Activated CD8-positive, alpha-beta T cell treated with anti-CD3 and anti-CD28 coated beads, Interleukin-2, amount 10 ng/mL, durations not matched to agents 7 days and 5 days (primary cell): ENCODE measurements at places on chromosomes 12 and 14. TPM values are rescaled to one million over a fixed set of nuclear protein-coding genes. Genes with fewer than 3 reads are reported as not detected.

GRCh38 chr12:13365748-13366366 is 169.3 kb downstream of the EMP1 start:
- H3K27ac ChIP-seq: no peak overlapping the region
- H3K27me3 ChIP-seq: peaks cover 6% of the 10 kb centered on the region
- no peaks in the 10 kb centered on the region for H3K4me1 ChIP-seq
- no peak overlapping the region for H3K4me3 ChIP-seq
- no peaks in the 10 kb centered on the region for H3K36me3 ChIP-seq
- no peak for DNase-seq

The ADCY4 gene
- total RNA-seq: 4.7 TPM

DNA sequence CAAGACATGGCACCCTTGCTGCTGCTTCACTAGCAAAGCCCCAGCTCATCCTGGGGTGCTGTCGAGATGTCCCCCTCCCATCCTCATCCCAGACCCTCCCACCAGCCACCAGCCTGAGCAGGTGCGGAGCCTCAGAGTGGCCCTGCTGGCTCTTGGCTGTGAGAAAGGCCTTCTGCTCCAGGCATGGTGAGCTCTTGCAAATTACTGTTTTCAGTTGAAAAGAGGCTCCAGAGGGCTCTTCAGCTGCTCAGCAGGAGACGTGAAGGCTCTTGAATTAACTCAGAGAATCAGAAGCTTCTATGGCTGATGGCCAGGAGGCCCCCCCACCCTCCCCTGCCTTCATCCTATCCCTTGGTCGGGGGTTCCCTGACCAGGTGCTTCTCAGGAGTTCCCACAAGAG is 44.1 kb downstream of the WSCD2 start:
- peaks cover 15% of the 10 kb centered on the region for H3K27me3 ChIP-seq
- H3K27ac ChIP-seq: no peak overlapping the region
- no peak for DNase-seq
- H3K36me3 ChIP-seq: no peaks in the 10 kb centered on the region
- H3K4me1 ChIP-seq: no peaks in the 10 kb centered on the region

DNA sequence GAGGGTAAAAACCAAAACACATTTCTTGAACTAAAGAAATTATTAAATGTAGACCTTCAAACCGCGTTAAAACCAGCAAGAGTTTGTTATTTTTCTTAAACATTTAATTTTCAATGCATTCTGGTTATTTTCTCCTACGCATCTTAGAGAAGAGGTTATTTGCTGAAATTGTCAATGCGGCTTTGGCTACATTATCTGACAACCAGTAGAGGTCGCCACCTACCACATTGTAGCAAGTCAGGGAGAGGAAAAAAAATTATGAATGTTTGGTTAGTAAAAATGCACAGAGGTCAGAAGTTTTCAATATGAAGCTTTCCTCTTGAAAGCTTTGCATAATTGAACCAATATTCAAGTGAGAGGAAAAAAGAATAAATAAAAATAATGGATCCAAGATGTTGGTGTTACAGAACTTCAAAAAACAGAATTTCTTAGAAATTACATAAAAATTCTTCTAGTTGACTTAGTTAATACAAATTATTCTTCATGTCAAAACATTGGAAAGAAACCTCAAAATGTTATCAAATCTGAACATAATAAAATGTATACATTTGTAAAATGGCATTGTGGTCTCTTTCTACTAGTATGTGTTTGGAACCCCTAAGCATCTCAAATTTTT is 159.4 kb upstream of the TMTC2 start:
- DNase-seq: peak; percentile 33
- no peaks in the 10 kb centered on the region for H3K4me1 ChIP-seq

DNA sequence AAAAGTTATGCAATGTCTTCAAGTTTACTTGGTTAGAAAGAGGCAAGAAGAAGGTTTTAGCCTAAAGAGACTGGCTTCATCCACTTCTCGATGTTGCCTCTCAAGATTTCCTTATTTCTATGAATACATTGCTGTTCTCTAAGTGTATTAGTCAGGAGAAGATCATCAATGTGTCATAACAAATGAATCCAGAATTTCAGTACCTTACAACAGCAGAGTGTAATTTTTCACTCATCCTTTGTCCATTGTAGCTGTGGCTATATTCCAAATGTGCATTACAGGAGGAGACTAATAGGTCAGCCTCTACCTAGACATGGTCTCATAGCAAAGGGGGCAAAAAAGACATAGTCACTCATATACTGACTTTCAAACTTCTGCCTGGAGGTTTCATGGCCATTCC is 579.1 kb downstream of the PRKD1 start:
- H3K4me3 ChIP-seq: no peak overlapping the region
- DNase-seq: no peak
- no peaks in the 10 kb centered on the region for H3K4me1 ChIP-seq
- no peaks in the 10 kb centered on the region for H3K27me3 ChIP-seq
- no peaks in the 10 kb centered on the region for H3K36me3 ChIP-seq

DNA sequence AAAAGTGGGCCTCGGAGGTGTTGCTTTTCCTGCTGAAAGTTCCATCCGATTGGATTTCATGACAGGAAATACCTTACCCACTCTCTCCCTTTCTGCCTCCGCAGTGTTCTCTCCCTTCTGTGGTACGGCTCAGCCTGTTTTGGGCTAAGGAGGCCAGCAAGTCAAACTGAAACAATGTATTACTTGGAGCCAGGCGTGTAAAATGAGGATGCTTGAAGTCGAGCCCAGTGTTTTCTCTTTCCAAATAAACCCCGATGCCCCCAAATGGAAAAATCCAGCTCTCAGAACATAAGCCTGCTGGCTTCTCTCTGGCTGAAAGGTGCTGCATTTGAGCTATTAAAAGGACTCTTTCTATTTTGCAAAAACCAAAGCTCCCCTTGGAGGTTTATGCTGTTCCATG is 124.7 kb downstream of the ZNF664 start:
- no peak overlapping the region for H3K27ac ChIP-seq
- no peaks in the 10 kb centered on the region for H3K36me3 ChIP-seq
- no peak overlapping the region for H3K4me3 ChIP-seq

GRCh38 chr14:97594306-97594705 is 797.1 kb downstream of the VRK1 start:
- no peak for DNase-seq
- H3K4me1 ChIP-seq: peaks cover 13% of the 10 kb centered on the region
- no peaks in the 10 kb centered on the region for H3K27me3 ChIP-seq
- H3K36me3 ChIP-seq: peaks cover 2% of the 10 kb centered on the region
- no peak overlapping the region for H3K4me3 ChIP-seq

The TAS2R31 gene
- 2.2 TPM for total RNA-seq

DNA sequence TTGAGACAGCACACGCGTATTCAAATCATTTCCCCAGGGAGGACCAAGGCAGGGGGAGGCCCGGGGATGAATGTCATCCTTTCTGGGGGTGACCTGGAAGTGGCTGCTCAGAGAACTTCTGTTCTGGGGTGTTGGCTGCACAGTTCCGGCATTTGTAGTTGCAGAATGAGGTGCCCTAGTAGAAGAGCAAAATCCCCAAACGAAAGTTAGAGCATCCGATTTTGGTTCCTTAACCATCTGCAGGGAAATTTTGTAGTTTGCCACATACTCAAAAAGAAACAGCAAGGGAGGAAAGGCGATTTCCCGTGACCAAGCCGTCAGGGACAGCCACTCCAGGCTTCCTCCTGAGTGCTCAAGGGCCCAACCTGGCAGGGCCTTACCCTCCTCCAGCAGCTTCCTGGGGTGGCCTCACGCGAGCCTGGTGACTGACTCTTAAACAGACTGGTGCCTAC is 13.0 kb upstream of the TRAF3 start:
- H3K27ac ChIP-seq: no peak overlapping the region
- no peak for DNase-seq
- H3K4me1 ChIP-seq: peaks cover 5% of the 10 kb centered on the region
- H3K4me3 ChIP-seq: no peak overlapping the region

DNA sequence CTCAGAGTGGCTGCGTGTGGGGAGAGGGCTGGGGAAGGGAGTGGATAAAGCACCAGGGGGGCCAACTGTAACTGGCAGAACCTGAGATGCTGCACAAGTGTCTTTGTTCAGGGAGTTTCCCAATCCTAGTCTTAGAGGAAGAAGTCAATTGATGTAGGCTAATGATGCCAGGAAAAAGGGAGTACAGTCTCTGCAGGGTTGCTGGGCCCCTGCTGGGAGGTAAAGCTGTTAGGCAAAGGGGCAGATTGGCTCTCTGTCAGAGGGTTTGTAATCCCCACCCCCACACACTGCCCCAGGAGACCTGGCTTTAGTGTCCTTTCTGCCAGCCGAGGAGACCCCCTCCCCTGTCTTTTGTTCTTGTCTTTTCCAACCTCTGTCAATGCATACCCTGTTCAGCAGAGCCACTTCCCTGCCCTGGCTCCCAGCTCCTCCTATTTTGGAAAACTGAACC is 178.4 kb downstream of the KCNA5 start:
- no peak overlapping the region for H3K27ac ChIP-seq
- DNase-seq: no peak
- H3K36me3 ChIP-seq: no peaks in the 10 kb centered on the region
- H3K27me3 ChIP-seq: no peaks in the 10 kb centered on the region
- H3K4me3 ChIP-seq: no peak overlapping the region
- peaks cover 9% of the 10 kb centered on the region for H3K4me1 ChIP-seq

DNA sequence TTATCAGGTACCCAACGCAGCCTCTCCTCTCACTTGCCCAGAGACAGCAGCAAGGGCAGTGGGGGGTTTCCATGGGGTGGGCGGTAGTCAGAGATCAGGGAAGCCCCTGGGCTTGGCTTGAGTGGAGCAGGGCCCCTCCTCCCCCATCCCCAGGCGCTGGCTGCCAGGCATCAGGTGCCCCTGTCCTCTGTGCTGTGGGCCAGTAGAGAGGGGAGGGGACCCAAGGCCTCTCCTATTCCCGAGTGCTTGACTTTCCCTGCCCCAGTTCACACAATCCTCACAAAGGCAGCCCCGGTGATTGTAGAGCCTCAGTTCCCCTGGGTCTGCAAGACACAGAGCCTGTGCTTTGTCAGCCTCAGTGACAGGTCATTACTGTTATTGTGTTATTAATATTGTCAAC is 57.7 kb downstream of the MVK start:
- no peaks in the 10 kb centered on the region for H3K36me3 ChIP-seq
- DNase-seq: no peak
- H3K4me3 ChIP-seq: no peak overlapping the region
- no peak overlapping the region for H3K27ac ChIP-seq
- H3K4me1 ChIP-seq: no peaks in the 10 kb centered on the region

The LHX5 gene
- not detected for total RNA-seq

DNA sequence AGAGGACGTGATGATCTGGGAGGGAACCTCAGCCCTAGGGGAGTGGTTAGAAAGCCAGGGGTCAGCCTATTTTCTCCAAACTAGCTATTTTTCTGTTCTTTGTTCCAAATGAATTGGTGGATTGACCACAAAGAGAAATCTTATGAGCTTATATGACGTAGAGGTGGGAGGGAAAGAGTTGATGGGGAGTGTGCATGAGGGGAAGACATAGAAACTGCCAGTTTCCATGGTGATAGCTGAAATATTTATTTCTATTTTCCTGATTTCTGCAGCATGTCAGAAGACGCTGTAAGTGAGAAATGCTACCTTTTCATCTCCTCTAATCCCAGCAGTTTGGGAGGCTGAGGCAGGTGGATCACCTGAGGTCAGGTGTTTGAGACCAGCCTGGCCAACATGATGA is 51.4 kb upstream of the CISTR start:
- no peaks in the 10 kb centered on the region for H3K4me1 ChIP-seq
- H3K4me3 ChIP-seq: no peak overlapping the region
- DNase-seq: no peak
- peaks cover 49% of the 10 kb centered on the region for H3K27me3 ChIP-seq
- H3K27ac ChIP-seq: no peak overlapping the region

- no peaks in the 10 kb centered on the region for H3K4me1 ChIP-seq
- H3K36me3 ChIP-seq: no peaks in the 10 kb centered on the region
- H3K27me3 ChIP-seq: no peaks in the 10 kb centered on the region
- H3K27ac ChIP-seq: no peak overlapping the region
- DNase-seq: no peak
These were observed 128.4 kb downstream of the TTC8 start for GRCh38 chr14:88952901-88953300.

The TMBIM6 gene
- 420 TPM for total RNA-seq

The PLA2G1B gene
- total RNA-seq: not detected

DNA sequence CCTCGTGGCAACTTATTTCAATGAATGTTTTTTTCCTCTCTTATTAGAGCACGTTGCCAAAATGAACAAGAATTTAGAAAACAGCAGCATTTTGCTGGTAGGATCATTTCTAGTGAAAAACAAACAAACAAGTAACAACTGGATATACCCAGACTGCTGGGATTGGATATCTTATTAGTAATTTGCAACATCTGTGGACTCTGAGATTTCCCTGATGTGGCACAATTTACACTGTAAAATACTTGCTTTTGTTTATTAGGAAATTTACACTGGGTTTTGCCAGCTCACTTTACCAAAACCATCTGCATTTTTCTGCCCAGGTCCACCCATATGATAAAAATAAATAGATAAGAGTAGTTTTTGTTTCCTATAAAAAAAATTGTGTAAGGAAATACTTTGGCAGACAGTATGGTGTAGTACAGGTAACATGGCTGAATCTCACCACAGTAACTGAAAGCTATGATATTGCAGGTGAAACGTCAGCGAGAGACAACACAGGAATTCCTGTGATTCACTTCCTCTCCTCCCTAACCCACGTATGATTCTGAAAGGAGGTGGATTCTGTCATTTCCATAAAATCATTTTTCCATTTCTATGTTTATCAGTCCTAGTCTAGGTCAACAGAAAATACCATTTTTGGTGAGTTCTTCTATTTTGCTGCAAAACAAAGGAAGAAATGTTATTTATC is 176.2 kb upstream of the NOVA1 start:
- no peaks in the 10 kb centered on the region for H3K36me3 ChIP-seq
- H3K27ac ChIP-seq: no peak overlapping the region
- H3K27me3 ChIP-seq: no peaks in the 10 kb centered on the region
- no peak overlapping the region for H3K4me3 ChIP-seq

DNA sequence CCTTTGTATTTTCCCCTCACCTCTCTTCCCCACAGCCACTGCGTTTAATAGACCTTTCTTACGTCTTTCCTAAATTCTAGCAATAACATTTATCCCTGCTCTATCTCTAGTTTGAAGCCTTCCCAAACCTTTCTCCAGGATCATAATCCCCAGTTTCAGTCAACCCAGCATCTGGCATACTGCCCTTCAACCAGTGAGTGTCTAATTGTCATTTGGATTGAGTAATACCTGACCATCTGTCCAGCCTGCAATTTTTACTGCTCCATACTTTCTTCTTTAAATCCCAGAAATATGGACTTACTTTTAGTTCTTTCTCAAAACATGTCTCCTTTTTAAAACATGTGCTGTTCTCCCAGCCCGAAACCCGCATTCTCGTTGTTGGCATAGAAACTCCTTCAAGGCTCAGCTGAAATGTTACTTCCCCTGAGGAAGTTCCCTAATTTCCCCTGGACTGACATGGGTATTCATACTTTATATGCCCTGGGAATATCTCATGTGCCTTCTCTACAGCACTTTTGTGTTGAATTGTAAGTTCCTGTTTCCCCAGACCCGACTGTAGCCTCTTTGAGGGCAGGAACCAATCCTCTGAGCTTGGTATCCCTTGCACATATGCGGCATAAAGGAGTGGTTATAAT is 65.1 kb upstream of the ETV6 start:
- DNase-seq: no peak
- H3K4me3 ChIP-seq: no peak overlapping the region
- H3K4me1 ChIP-seq: peaks cover 2% of the 10 kb centered on the region
- H3K27ac ChIP-seq: no peak overlapping the region
- no peaks in the 10 kb centered on the region for H3K36me3 ChIP-seq

The CCNT1 gene
- total RNA-seq: 45.1 TPM
